Muscle of back (tissue), 13 donors: ENCODE measurements at places on chromosomes 6 and 20. TPM values are rescaled to one million over a fixed set of nuclear protein-coding genes. Genes with fewer than 3 reads are reported as not detected.

The PTGIS gene
- polyA plus RNA-seq, result 33.4 TPM

The RNF144B gene
- polyA plus RNA-seq, result 5.1 TPM

The MAP7 gene
- polyA plus RNA-seq, result 0.44 TPM

The CAPN11 gene
- not detected for polyA plus RNA-seq

The CD24 gene
- 47.9 TPM for polyA plus RNA-seq

The CD40 gene
- 6.8 TPM for polyA plus RNA-seq

The CDH4 gene
- 0.75 TPM for polyA plus RNA-seq

The ERVFRD-1 gene
- 0.17 TPM for polyA plus RNA-seq

The FNDC11 gene
- 0.22 TPM for polyA plus RNA-seq

The TAF4 gene
- polyA plus RNA-seq, result 13.2 TPM

The SLC22A16 gene
- polyA plus RNA-seq, result 0.59 TPM

The SLC44A4 gene
- polyA plus RNA-seq, result 0.26 TPM

The OTOR gene
- polyA plus RNA-seq, result 0.27 TPM

The ULBP3 gene
- polyA plus RNA-seq, result 1.7 TPM

The WFDC12 gene
- not detected for polyA plus RNA-seq

The TMC2 gene
- polyA plus RNA-seq, result not detected

The LPA gene
- polyA plus RNA-seq, result 0.13 TPM

The PRL gene
- polyA plus RNA-seq, result 1.7 TPM

The HTR1B gene
- polyA plus RNA-seq, result not detected

The KCNG1 gene
- 0.08 TPM for polyA plus RNA-seq

The TRAM2 gene
- polyA plus RNA-seq, result 22.8 TPM

The PDE7B gene
- polyA plus RNA-seq, result 8.3 TPM

The RIN2 gene
- 26.2 TPM for polyA plus RNA-seq

The CCN5 gene
- polyA plus RNA-seq, result 0.10 TPM

The GJA10 gene
- polyA plus RNA-seq, result not detected

The TINAG gene
- not detected for polyA plus RNA-seq

The CCM2L gene
- 4.6 TPM for polyA plus RNA-seq

The CDSN gene
- not detected for polyA plus RNA-seq

The FAM50B gene
- 5.6 TPM for polyA plus RNA-seq

The MEP1A gene
- not detected for polyA plus RNA-seq

The GNMT gene
- 0.16 TPM for polyA plus RNA-seq

The MYL9 gene
- polyA plus RNA-seq, result 656 TPM

The SLC17A3 gene
- polyA plus RNA-seq, result not detected

The PPDPF gene
- 211 TPM for polyA plus RNA-seq

The PI3 gene
- polyA plus RNA-seq, result not detected

The GRM1 gene
- 0.15 TPM for polyA plus RNA-seq

The LAMA4 gene
- polyA plus RNA-seq, result 228 TPM

The MYT1 gene
- polyA plus RNA-seq, result 0.10 TPM

The DEFB124 gene
- 0.92 TPM for polyA plus RNA-seq

The ANKRD66 gene
- polyA plus RNA-seq, result 1.6 TPM

The FANCE gene
- polyA plus RNA-seq, result 17.3 TPM

The KIF25 gene
- 0.68 TPM for polyA plus RNA-seq

The AIF1 gene
- polyA plus RNA-seq, result 15.1 TPM

The CPXM1 gene
- 62.3 TPM for polyA plus RNA-seq

The CST2 gene
- not detected for polyA plus RNA-seq

The FAM83C gene
- 3.0 TPM for polyA plus RNA-seq

The BMP7 gene
- 2.9 TPM for polyA plus RNA-seq

The PKHD1 gene
- polyA plus RNA-seq, result 6.0 TPM

The HCRTR2 gene
- polyA plus RNA-seq, result not detected

The SLC32A1 gene
- not detected for polyA plus RNA-seq

The LY6G6D gene
- not detected for polyA plus RNA-seq

The CST5 gene
- polyA plus RNA-seq, result not detected

The PCSK2 gene
- polyA plus RNA-seq, result 4.2 TPM
